Epithelial cell of esophagus (primary cell): ENCODE measurements at places on chromosomes 16 and 17.

DNA sequence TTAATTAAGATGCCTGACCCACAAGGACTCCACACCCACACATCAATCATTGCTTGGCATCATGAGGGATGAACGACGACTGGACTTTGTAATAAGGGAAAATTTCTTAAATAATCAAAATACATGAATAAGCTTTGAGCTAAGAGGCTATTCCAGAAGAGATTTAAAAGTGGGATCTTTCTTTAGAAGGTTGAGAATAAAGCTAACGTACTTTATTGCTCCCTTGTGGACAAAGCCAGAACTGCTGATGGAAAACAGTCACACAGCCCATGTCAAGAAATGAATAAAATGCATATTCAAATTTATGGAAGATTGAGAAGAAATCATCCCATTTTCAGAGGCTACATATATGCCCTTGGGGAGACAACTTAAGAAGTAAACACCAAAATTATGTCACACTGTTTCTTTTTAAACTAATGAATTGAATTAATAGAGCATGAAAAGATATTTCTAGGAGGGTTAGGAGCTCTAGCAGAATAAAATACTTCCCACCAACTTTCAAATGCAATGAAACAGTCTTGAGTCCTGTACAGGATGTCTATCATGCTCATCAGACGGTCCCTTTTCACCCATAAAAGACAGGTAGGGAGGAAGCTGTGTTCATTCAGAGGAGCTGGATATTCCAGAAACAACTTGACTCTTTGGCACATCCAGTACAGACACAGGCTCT lies 60.2 kb upstream of the PHOSPHO1 start:
- DNase-seq = peak; percentile 46

- DNase-seq = no peak
Measured at GRCh38 chr16:84507011-84507982, 2.8 kb upstream of the MEAK7 start.

GRCh38 chr17:50261051-50261915 lies 13.0 kb upstream of the TMEM92 start:
- DNase-seq = no peak

- DNase-seq = no peak
Measured at GRCh38 chr16:84054271-84054670, 11.7 kb upstream of the SLC38A8 start.

- DNase-seq = no peak
Measured at GRCh38 chr17:69066482-69066881, 5.8 kb upstream of the ABCA9 start.

- DNase-seq = peak; percentile 89
Measured at GRCh38 chr17:2025220-2025621, at the start of gene RTN4RL1. Gene RTN4RL1, minus strand, starts transcription at chr17:2025334. Its CDS starts 469 bp downstream, at chr17:2024865.

DNA sequence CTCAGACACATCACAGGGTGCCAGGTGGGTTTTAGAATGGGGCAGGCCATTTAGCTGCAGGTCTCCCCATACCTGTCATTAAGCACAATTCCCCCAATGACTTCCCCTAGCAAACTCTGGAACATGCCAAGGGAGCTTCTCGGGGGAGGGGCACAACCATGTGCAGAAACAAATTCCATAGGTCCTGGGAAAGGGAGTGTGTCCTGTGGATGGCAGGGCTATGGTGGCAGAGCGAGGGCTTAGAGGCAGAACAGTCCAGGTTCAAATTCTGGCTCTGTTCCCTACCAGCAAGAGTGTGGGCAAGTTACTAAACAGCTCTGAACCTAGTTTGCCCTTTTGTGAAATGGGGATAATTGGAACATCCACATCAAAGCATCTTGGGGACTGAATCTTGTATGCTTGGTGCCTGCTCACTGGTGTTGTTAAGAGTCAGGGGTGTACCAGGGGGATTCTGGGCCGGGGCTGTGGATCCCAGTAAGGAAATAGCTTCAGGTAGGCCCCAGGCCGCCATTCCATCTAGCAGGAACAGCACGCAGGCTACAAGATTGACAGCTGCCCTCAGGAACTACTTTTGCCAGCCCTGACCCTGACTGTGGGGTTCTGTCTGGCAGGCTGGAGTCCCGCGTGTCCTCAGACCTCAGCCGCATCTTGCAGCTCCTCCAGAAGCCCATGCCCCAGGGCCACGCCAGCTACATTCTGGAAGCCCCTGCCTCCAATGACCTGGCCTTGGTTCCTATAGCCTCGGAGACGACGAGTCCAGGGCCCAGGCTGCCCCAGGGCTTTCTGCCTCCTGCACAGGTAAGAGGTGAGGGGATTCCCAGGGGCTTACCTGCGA lies 5.6 kb upstream of the DCAF7 start:
- no peak for DNase-seq

GRCh38 chr16:1155353-1156054 lies 2.6 kb downstream of the CACNA1H start:
- DNase-seq = no peak

DNA sequence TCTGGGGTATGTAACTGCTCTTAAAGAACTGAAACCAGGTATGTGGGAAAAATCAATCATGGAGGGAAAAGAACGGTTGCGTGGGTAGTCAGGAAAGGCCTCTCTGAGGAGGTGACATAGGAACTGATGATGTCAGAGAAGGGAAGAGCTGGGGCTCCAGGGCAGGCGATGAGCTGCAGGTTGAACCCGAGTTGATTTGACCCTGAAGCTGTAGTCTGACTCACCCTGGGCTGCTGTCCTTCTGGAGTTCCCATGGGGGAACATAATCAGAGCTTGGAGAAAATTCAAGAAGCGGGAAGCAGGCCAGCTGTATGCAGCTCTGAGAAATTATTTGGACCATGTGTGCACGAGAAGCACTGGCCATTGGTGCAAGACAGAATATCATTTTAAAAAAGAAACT lies 16.7 kb downstream of the SLC6A2 start:
- no peak for DNase-seq

- DNase-seq = no peak
Measured at GRCh38 chr16:4101421-4102219, 14.6 kb downstream of the ADCY9 start.

GRCh38 chr17:14604591-14605266 lies 303.8 kb downstream of the HS3ST3B1 start:
- DNase-seq = no peak

GRCh38 chr17:67531291-67531690 lies 154.2 kb downstream of the PITPNC1 start:
- DNase-seq = no peak

- DNase-seq = no peak
Measured at GRCh38 chr17:51200295-51200694, 34.1 kb downstream of the NME2 start.

GRCh38 chr17:72392056-72393010 lies 271.5 kb downstream of the SOX9 start:
- peak; percentile 41 for DNase-seq

- no peak for DNase-seq
Measured at GRCh38 chr16:53958341-53958880, 254.5 kb downstream of the FTO start.

DNA sequence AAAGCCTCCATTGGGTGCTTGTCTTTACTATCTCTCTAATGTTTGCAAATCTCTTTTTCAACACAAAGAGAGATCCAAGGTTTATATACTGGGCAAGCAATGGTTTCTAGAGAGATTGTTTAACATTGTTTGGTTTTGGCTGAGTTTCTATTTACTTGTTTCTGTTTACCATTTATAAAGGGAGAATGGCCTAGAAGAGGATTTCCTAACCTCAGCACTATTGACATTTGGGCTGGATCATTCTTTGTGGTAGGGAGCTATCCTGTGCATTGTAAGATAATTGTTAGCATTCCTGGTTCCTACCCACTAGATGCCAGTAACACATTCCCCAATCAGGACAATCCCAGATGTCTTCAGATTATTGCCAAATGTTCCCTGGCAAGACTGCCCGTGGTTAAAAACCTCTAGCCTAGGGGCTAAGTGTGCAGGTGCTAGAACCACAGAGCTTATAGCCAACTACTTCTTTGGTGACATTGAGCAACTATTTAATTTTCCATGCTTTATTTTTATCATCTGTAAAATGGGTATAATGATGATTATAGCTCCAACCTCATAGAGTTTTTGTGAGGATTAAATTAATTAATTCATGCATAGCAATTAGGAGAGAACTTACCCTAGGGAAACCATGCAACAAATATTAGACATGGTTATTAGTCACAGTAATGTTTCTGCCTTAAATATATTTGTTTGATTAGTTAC lies 413.9 kb upstream of the MAF start:
- DNase-seq = peak; percentile 28

DNA sequence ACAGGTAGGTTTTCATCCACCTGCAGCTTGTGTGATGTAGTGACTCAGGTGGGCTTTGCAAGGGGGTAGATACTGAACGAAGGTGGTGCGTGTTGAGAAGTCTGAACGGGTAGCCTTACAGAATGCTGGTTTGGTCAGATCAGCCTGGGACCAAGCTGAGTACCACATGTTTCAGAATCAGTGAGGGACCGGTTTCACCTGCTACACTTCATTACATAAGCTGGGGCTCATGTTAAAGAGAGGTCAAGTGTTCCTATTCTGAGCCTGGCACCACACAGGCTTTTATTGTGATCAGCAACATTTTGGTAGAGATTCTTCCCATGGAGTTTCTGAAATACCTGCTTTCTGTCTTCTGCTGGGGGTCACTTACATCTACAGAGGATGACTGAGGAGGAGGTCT lies 207.4 kb upstream of the EEF2KMT start:
- DNase-seq = no peak

- no peak for DNase-seq
Measured at GRCh38 chr16:83520596-83520995, 287.2 kb upstream of the HSBP1 start.

DNA sequence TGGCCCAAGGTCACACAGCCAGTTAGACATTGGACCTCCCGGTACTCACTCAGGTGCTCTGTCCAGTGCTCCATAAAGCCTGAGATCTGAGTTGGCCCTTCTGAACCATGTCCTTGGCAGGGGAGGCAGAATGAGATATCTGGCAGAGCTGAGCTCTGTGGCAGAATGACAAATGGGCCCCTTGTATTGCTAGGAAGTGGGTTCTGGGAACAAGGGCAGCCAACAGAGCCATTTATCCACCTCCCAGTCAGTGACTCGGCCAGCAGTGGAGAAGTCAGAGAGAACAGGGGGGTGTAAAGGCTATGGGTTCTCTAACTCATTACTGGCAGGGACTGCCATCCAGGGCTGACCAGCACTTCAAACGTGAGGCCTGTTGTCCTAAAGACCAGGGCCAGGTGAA lies 117.1 kb upstream of the NLRP1 start:
- DNase-seq = no peak

DNA sequence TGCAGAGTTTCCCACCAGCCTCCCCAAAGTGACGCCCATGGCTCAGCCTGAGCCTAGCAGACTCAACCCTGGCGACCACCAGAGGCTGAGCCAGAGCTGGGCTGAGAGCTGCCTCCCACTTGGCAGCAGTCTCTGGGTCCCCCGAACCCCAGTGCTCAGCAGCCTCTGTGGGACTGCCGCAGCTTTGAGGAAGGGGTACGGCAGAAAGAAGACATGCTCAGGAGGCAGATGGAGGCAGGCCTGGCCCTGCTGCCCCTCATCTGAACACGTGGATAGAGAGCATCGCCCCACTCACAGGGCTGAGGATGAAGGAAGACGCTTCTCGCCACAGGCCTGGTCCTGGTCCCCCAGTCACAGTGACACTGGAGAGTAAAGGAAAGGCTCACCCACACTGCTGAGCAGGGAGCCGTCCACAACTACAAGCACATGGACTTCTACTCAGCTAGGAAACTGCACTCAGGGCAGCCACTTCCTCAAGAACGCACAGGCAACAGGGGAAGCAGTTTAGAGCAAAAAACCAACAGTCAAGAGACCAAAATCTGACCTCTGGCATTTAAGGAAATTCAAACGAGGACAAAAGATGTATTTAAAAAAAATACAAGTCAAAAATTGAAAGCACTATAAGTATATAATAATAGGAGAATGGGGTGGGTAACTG lies 45.2 kb upstream of the GSG1L start:
- no peak for DNase-seq

DNA sequence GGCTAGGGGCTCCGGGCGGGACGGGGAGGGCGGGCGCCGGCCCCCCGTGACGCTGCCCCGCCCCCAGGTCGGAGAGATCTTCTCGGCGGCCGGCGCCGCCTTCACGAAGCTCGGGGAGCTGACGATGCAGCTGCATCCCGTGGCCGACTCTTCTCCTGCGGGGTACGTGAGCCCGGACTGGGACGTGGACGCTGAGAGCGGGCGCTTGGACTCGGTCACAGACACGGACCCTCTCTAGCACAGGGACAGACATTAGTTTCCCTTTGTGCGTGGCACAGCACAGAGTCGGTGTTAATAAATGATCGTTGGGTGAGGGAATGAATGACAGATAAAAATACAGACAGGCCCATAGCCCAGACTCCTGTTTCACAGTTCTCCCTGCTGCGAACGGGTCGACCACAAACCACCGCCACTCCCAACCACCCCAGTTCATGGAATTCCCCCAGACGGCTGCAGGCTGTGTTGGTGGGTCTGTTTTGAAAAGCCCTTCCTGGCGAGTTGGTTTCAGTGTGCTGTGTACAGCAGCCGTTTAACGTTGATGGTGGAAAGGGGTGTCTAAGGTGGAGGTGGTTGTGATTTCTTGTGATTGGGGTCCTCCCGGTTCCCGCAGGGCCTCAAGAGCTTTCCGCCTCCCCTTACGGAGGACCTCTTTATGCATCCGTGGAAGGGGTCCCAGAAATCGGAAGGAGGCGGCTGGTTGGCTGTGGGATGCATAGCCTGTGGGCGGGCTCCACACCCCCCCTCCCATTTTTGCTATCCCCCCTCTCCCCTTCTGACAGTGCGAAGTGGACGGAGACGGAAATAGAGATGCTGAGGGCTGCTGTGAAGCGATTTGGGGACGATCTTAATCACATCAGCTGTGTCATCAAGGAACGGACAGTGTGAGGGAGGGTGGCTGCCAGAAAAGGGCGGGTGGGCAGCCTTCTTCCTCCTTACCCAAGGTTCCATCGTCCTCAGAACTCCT lies 2.9 kb downstream of the RNASEK start:
- peak; percentile 44 for DNase-seq

- DNase-seq = peak; percentile 75
Measured at GRCh38 chr17:75679706-75680211, 12.6 kb downstream of the SAP30BP start.

DNA sequence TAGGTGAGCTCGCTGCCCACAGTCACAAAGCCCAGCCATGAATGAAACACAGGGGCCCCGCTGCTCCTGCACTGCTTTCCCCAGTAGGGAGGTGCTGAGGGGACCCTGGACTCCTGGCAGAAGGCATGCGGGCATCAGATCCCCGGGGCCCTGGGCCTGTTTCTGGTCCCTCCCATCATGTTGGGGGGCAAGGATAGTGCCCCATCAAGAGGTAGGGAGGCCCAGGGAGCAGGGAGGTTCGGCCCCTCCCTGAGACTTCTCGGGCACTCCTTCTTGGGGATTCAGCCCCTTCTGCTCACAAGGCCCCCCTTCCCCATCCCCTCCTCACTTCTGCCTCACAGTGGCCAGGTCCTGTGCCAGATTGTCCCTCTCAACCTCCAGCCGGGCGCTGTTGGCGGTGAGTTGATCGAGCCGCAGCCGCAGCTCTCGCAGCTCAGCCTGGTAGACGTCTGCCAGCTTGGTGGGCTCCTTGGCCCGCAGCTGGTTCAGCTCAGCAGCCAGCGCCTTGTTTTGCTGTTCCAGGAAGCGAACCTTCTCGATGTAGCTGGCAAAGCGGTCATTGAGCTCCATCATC lies 515 bp downstream of the GFAP start:
- DNase-seq = no peak
